ENCODE measurements at places on chromosomes 3 and 15.

GRCh38 chr15:56537881-56538280 is 72.9 kb upstream of the MNS1 start:
- no peak for DNase-seq

- peak; percentile 36 for DNase-seq
These were observed 40.5 kb downstream of the RAB11A start for GRCh38 chr15:65909831-65910230.

- no peak for DNase-seq
These were observed 6.9 kb downstream of the NUDT16 start for GRCh38 chr3:131388490-131388799.

GRCh38 chr3:187447737-187448136 is 79.6 kb downstream of the RTP4 start:
- no peak for DNase-seq

DNA sequence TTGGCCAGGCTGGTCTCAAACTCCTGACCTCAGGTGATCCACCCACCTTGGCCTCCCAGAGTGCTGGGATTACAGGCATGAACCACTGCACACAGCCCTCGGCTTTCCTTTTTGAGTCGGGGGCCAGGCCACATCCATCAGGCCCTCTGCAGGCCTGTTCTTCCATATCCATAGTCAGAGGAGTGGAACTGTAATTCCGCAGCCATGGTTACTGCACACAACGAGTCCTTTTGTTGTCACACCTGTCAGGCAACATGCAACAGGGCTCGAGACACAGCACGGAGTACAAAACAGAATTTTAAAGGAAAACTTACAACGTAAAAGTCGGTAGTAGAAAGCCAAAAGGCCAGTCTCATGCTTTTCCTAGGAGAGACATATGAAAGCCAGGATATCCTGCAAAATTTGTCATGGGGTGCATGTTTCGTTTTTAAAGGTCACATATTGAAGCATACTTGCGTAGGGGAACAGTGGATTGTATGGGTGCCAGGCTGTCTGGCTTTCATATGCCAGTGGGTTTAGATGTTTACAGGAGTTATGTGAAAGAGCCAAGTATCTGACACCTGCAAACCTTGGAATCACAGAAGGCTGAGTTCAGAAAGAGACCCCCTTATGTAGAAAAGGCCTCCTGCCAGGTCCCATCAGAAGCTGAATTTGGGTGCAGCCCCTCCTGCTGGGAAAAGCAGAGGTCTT is 63.2 kb upstream of the LPP start:
- DNase-seq: no peak

- DNase-seq: no peak
These were observed 191.4 kb downstream of the MINAR1 start for GRCh38 chr15:79623488-79623887.

GRCh38 chr3:183807209-183807728 is 18.1 kb downstream of the MAP6D1 start:
- DNase-seq: no peak

- DNase-seq: no peak
These were observed 36.3 kb upstream of the TSC22D2 start for GRCh38 chr3:150371741-150372254.

DNA sequence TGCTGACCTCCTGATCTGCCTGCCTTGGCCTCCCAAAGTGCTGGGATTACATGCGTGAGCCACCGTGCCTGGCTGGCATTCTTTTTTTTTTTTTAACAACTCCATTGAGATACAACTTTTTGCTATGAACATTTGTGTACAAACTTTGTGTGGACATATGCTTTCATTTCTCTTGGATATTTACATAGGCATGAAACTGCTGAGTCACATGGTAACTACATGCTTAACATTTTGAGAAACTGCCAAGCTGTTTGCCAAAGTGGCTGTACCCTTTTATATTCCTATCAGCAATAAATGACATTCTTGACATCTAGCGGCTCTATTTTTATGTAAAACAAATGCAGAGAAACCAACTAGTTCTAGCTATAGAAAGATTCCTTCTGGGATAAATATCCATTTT is 8.7 kb upstream of the YEATS2 start:
- no peak for DNase-seq

- DNase-seq: no peak
These were observed 41.1 kb upstream of the SEC61A1 start for GRCh38 chr3:128011140-128011539.

DNA sequence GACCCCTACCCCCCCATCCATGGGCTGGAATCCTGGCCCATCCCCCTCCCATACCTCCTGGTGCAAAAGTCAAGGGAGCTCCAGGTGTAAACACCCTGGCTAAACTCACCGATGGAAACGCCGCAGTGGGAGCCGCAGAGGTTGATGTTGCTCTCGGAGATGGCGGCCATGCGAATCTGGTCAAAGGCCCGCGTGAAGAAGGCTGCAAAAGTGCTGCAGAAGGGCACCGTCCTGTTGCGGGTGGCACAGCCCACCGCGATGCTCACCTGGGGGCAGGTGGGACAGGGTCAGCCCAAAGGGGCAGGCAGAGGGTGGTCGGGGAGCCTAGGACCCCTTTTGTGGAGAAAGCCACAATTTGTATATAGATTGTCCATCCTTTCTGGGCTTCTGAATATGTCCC is 26.7 kb downstream of the TKT start:
- DNase-seq: no peak
